ENCODE measurements at places on chromosomes 5 and 9.
A peak's percentile ranks its signal among the peaks of the same experiment; 100 is the strongest.

GRCh38 chr9:133733796-133734533 lies 4.2 kb downstream of the SARDH start:
- no peak for DNase-seq

GRCh38 chr5:166505067-166505466 lies 1786.4 kb upstream of the WWC1 start:
- DNase-seq = no peak

GRCh38 chr9:20620650-20621470 lies 1.4 kb downstream of the MLLT3 start:
- DNase-seq = peak; percentile 15

DNA sequence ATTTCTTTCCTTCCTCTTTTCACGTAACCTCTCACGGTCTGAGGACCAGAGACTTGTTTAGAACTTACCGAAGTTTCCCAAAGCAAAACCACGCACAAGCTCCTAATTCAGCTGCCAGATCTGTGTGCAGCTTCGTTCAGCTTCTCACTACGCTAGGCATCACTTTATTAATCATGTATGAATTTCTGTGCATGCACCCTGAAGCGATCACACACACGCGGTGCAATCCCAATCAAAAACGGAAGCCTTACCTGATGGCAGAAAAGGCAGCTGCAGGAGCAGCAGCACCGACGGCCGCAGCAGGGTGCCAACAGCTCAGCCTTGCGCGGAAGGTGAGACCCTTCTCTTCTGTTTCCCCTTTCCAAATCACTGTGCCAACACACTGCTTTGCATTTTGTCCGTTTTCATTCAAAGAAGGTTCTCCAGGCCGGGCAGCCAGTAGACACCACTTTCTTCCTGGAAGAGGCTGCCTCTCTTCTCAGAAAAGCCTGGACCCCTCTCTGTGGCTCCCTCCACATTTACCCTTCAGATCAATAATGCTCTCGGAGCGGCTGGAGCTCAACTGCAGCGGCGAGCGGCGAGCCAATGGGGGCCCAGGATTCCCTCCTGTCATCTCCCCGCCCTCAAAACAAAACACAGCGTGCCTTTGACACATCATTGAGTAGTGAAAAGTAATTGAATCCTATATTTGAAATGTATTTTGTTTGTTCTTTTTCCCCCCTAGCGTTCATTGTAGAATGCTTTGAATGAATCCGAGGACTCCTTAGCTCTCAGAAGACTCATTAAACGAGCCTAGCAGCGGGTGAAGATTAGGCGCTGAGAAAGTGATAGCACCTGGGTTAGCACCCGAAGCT lies at the start of gene CDH12:
TSS of gene CDH12 (minus strand) at position 538 of the 854 bp plus-strand sequence.
- DNase-seq = no peak

DNA sequence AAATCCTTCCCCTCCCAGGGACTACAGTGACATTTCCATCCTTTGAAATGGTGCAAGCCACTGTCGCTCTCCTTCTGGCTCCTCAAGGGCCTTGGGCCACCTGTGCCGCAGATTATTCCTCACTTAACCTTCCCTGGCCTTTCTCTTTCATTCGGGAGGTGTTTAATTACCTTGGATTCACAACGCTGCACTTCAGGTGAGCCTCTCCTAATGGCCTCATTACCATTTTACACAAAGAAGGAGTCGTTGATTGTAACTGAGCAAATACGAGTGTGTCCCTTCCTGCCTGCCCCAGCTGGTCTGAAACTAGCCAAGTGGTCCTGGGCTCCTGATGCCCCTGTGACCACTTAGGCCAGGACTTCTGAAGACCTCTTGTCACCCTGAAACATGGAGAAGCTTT lies 205.0 kb downstream of the CRB2 start:
- no peak for DNase-seq

DNA sequence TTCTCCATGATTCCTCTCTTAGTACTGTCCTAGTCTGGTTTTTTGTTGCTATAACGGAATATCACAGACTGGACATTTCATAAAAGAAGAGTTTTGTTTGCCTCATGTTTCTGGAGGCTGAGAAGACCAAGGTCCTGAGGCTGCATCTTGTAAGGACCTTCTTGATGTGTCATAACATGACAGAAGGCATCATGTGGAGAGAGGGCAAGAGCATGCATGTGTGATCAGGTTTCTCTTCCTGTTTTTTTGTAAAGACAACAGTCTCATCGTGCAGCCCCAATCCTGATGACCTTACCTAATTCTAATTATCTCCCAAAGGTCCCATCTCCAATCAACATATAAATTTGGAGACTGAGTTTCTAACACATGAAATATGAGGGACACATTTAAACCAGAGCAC lies 108.4 kb downstream of the MSX2 start:
- no peak for DNase-seq

- DNase-seq = no peak
Observed at GRCh38 chr9:80932181-80932580, 757.2 kb downstream of the TLE1 start.

DNA sequence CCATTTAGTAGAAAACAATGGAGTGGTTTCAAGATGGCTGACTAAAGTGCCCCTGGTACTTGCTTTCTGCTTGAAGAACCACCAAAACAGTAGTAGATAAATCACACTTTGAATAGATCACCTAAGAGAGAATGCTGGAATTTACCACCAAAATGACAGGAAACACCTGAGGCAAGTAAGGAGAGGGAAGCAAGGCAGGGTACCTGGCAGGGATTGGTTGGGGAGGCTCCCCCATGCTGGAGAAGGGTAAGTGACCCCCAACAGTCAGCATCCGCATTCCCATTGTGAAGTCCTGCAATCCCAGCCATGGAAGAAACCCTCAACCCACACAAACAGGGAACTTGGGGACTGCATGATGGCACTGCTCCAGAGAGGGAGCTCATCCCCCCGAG lies 105.5 kb downstream of the PLPP1 start:
- no peak for DNase-seq

GRCh38 chr5:2805080-2805479 lies 53.6 kb upstream of the IRX2 start:
- no peak for DNase-seq

GRCh38 chr9:22483528-22484070 lies 37.0 kb downstream of the DMRTA1 start:
- DNase-seq = no peak

- DNase-seq = no peak
Observed at GRCh38 chr9:91282292-91282691, 79.4 kb downstream of the AUH start.
